ENCODE measurements at places on chromosomes 5 and 9.

- peak; percentile 75 for DNase-seq
Measured at GRCh38 chr5:55037046-55037771, 13.2 kb downstream of the GZMK start.

DNA sequence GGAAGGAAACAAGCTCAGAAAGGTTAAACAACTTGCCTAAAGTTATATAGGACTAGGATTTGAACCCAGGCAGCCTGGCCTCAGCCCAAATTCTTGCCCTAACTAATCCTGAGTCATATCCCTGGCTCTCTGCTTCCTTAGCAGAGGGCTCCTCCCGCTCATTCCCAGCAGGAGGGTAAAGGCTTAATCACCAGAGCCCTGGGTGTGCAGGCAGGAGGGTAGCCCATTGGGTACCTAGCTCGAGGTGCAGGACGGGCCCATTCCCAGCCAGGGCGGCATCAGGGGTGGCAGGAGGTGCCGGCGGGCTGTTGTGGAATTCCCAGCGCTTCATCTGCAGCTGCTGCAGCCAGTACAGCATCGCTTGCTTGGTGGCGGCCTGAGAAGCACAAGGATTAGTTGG, 3.9 kb downstream of the TBC1D2 start:
- DNase-seq = no peak

GRCh38 chr9:118271936-118272335, 567.7 kb downstream of the TLR4 start:
- DNase-seq = no peak

DNA sequence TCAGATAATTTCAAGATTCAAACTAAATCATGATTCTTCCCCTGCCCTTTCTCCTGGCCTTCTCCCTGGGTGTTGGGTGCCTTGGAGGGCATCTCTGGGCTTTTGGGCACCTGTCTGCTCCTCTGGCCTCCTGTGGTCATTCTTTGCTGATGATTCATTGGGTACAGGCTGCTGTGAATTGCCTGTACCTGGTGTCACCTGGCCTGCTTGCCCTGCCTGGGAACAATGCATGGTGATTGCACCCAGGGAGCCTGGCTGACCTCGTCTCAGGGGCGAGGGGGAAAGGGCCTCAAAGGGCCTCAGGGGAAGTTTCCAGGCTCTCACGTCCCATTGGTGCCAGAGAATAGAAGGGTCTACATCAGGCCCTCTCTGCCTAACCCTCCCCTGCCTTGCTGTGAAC, 20.1 kb upstream of the CKMT2 start:
- no peak for DNase-seq

DNA sequence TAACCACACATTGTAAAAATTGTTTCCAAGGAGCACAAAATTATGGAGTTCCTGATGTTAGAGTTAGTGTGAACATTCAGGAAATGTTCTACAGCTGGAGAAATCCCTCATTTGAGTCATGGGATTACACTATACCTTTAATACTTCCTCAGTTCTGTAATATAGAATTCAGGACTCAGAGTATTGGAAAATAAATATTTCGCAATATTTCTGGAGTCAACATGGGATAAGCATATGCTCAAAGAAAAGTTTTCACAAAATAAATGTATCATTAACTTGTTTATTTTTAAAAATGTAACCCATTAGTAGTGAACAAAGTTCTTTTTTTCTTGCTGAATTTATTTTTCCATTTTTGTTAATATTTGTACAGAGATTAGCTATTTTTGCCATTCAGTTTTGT, 8.6 kb downstream of the CYLC2 start:
- DNase-seq = no peak

DNA sequence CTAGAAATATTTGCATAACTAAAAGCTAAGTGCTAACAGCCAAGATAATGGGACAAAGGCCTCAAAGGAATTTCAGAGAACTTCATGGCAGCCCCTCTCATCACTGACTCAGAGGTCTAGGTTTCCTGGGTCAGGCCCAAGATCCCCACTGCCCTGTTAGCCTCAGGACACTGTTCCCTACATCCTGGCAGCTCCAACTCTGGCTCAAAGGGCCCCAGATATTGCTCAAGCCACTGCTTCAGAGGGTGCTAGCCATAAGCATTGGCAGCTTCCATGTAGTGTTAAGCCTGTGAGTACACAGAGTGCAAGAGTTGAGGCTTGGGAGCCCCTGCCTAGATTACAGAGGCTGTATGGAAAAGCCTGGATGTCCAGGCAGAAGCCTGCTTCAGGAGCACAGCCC, 998.1 kb downstream of the TLE1 start:
- DNase-seq = no peak

GRCh38 chr5:148816357-148816756, 10.1 kb upstream of the ADRB2 start:
- no peak for DNase-seq

DNA sequence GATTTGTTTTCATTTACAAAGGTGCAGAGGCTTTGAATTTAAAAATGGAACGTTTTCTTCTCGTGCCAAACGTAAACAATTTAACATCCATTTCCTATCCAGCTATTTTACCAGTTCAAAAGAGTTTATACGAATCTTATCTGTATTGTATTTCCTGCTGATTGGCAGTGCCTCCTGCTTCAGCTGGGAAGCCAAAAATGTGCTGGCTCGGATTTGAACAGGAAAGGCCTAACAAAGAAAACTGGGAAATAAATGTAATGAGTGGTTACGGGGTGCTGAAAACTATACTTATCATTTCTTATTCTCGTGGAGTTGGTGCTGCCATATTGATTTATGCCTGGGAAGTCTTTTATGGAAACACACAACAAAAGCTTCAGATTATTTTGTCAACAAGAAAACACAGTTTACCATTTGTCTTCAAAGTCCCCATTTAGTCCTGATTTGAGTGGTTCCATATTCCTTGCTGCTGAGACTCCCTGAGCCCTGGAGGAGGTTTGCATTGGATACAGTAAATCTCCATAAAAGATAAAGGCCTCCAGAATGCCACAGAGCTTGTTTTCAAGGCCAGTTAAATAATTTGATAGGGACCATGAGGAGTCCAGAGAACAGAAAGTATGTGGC, 507.4 kb downstream of the RASEF start:
- DNase-seq = no peak

- peak; percentile 22 for DNase-seq
Measured at GRCh38 chr5:76714751-76715485, 1.0 kb upstream of the F2R start.

DNA sequence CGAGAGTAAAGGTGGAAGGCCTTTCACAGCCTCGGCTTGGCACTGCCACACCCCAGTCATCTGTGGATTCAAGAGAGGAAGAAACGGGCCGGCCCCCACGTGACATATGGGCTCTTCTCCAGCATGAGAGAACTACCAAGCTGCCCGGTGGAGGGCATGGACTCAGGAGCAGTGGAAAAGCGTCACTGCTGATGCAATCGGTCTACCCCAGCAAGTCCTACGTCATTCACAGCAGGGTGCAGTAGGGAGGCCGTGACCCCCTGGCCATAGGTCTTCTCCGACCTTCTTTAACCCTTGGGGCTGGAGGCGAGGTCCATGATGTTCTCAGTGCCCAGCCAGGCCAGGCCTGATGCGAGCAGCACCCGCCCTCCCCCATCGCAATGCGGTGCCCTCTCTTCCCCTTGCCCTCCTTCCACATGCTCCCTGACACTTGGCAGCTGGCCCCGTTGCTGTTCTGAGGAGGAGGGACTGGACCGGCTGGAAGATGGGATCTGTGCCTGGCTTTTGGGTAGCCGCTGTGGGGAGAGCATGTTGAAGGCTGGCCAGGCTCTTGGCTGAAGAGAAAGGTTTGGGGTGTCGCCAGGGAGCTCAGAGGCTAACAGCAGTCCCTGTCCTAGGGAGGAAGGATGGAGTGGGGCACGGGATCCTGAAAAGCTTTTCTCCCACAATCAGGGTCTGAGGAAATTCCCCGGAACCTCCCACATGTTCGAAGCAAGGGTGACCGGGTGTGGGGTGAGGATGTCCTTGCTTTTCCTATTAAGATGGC, 89.8 kb downstream of the LIFR start:
- DNase-seq = no peak

GRCh38 chr9:3455717-3456116, 70.1 kb downstream of the RFX3 start:
- DNase-seq = no peak

DNA sequence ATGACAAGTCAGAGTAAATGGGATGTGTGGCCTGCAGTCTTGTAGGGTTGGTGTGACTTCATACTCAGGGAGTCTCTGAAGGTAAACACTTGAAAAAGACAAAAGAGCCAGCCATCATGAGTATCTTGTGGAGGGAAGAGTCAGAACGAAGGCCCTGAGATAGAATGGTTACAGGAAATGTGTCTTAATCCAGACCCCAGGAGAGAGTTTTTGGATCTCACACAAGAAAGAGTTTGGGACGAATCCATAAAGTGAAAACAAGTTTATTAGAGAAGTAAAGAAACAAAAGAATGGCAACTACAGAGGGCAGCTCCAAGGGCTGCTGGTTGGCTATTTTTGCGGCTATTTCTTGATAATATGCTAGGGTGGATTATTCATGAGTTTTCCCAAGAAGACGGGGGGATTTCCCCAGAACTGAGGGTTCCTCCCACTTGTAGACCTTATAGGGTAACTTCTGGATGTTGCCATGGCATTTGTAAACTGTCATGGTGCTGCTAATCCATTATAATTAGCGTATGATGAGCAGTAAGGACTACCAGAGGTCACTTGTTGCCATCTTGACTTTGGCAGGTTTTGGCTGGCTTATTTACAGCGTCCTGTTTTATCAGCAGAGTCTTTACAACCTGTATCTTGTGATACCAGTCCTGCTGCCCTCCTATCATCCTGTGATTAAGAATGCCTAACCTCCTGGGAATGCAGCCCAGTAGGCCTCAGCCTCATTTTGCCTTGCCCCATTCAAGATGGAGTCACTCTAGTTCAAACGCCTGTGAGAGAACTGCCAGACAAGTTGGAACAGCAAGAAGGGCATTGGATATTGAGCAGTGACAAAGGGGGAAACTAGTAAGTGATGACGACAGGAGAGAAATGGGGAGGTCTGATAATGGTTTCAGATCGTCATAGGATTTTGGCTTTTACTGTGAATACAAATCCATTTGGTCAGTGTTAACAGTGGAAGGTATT, 34.0 kb downstream of the MTRR start:
- no peak for DNase-seq

- DNase-seq = no peak
Measured at GRCh38 chr9:23741351-23741750, 84.7 kb downstream of the ELAVL2 start.

GRCh38 chr9:27181381-27181780, 72.4 kb downstream of the TEK start:
- DNase-seq = no peak

DNA sequence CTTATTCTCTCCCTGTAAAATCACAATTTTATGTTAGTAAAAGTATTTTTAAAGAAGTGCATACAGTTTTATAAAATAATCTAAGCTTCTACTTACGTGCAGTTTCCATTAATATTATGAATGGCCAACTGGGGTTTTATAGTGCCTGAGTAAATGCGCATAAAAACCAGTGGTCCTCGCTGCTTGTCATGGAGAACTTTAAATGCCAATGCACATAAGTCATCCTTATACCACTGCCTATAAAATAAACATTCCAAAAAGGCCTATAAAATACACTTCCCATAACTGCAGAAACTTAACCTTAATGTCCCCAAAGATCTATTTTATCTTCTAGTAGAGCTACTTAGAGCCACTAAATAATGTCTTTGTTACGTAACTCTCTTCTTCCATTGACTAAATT, 28.5 kb downstream of the GFM2 start:
- no peak for DNase-seq

DNA sequence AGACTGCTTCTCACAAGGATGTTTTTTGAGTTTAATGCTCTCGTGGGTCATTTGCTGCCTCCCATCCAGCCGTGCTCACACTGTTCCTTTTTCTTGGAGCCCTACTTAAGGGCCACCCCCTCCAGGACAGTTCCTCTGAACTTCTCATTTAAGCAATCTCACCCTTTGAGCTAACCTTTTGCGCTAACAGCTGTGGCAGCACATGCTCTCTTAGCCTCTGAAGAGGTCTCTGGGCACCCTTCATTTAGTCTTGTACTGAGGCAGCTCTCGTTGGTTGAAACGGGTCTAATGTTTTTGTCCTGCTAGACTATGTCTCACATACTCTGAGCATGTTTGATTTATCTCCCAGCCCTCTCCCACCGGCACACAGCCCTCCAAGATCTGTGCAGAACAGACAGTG, 11.8 kb downstream of the ALDH1B1 start:
- no peak for DNase-seq

- DNase-seq = no peak
Measured at GRCh38 chr5:93164690-93165089, 416.3 kb downstream of the NR2F1-AS1 start.

DNA sequence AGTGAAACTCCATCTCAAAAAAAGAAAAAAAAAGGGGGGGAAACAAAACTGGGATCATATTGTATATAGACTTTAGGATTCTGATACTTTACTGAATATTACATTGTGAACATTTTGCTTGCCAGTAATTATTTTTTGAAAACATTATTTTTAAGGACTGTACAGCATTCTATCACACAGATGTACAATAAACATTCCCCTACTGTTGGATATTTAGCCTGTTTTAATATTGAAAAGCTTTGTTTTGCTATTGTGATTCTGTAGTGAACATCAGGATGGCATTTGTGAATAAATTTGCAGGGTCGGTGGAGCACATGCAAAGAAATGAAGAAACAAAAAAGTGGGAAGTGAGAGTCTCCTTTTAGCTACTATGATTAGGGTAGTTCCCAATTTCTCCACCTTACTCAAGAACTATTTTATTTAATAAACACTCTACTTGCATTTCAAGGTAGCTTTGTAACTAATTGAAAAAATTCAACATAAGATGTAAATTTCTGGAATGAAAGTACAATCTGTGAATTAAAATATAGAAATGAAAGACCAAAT, 18.7 kb downstream of the RASGRF2 start:
- DNase-seq = no peak

DNA sequence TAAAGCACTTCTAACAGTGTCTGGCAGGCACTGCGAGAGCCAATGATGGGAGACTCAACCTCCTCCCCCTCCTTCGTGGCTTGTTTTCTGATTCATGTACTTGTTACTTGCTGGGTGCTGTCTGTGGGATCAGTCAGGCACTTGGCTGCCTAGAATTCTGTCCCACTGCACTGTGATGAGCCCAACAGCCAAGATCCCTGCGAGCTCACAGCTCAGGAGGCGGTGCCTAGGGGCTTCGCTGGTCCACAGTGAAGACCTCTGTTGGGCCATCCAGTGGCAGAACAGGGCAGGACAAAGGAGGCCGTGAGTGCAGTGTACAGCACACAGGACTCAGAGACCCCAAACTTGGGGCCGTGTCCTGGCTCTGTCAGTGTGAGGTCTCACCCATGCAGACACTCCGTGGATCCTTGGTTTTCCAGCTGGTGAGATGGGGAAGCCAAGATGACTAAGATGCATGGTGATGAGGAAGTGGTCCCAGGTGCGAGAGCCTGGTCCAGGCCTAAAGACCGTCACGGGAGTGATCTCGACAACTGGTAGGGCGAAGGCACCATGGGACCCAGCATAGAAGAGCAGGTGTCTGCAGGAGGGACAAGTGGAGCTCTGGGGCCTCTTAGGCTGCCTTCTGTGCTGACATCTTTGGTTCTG, 19.5 kb downstream of the MYMK start:
- DNase-seq = no peak

DNA sequence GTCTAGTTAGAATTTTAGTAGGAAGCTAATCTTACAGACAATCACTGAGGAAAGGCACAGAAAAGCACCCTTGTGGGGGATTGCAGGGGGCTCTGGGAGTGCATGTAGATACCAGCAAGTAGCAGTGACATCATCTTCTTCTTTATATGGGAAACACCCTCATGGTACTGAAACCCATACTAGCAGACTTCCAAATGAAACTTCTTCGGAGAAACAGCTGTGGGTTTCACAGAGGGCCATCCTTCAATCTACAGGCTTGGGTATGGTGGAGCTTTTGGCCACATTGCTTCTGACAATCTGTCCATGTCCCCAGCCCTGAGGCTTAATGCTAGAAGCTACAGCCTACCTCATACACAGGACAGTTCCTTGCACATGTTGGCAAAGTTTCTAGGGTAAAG, 165.2 kb upstream of the NFIB start:
- no peak for DNase-seq

All from stimulated activated CD4-positive, alpha-beta T cell treated with anti-CD3 and anti-CD28 coated beads, Interleukin-15, amount 100 ng/mL, for 24 hours (primary cell).